ENCODE measurements at places on chromosomes 1 and 21.

- no peak for DNase-seq
These were observed 58.0 kb upstream of the GFI1 start for GRCh38 chr1:92544756-92545165.

DNA sequence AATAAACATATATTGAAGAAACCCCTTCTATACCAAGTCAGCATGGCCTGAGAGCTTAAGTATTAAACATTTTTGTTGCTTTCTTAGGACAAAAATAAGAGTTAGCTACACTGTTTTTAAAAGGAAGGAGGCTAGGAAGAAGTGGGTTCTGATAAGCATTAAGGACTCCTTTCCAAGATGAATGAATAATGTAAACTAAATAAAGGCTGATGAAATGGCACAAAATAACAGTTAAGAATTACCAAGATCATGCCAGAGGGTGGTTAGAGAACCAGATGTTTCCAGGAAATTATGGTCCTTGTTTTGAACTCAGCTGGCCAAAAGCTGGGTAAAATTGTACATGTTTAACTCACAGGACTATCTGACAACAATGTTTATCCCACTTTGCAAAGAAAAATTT is 114.1 kb upstream of the ETS2 start:
- DNase-seq, result no peak

DNA sequence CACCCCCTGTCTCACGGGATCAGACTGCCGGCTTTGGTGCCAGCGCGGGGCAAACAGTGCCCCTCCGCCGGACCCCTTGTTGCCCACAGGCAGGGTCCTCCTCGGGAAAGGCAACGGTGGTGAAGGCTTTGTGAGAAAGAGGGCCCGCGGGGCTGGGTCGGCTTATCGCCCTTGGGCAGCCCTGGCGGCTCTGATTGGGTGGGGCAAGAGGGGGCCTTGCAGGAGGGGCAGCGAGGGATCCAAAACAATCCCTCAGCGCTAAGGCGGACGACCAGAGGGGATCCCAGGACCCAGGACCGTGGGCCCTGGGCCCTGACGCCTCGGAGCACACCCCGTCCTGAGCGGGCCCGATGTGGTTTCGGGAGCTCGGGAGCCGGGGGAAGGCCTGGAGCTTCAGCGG is 3.9 kb upstream of the ZNF678 start:
- DNase-seq, result no peak

GRCh38 chr1:104488296-104489015 is 738.8 kb downstream of the AMY1C start:
- DNase-seq, result no peak

DNA sequence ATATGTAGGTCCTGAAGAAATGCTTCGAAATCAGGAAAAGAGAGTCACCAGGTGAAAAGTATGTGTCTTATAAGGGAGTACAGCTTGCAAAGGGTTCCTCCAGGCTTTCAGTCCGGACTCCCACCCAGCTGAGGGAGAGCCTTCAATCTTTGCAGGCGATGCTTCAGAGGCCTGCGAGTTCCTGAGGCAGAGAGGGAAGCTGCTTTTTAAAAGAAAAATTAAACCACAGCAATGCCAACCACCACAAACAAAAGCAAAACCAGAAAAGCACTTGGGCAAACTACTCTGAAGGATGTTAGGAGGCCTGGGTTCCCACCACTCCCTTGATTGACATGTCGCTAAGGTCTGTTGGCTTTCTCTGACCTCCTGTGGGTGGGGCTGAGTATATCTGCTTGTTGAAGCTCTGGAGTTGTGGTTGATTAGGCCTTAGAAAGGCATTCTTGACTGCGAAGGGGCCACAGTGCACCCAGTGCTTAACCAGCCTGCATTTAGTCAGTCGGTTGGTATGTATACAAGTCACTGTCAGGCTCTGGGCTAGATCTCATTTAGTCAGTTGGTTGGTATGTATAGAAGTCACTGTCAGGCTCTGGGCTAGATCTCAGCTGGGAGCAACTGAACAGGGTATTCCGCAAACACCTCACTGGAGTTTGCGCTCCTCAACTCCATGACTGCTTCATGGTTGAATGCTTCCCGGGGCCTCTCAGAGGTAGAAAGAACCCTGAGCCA is 1.2 kb downstream of the NIPAL3 start:
- no peak for DNase-seq

DNA sequence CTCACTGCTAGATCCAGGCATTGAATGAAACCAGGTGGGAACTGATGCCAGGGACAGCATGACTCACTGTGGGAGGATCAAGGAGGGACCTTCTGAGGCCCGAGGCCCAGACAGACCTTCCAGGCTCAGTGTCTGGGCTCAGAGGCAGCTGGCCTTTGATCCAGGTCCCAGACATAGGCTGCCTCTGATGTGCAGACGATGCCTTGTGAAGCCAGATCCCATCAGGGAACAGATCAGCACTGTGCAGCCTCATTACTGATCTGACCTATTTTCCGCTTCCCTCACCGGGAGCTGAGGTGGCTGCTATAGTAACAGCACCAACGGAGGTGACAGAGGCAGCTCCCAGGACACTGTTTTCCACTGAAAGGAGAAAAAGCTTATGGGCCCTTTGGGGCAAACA is 399.5 kb downstream of the MATN1 start:
- DNase-seq, result no peak

- DNase-seq, result no peak
These were observed 54.7 kb upstream of the ZRANB2 start for GRCh38 chr1:71135571-71135970.

Data from stimulated activated CD8-positive, alpha-beta memory T cell treated with anti-CD3 and anti-CD28 coated beads, Interleukin-4, amount 100 ng/mL, for 1 hour (primary cell).